Fibroblast of mammary gland (primary cell): ENCODE measurements at places on chromosomes 13 and 19.

- no peak for DNase-seq
Observed at GRCh38 chr19:30431591-30431990, 59.4 kb downstream of the ZNF536 start.

DNA sequence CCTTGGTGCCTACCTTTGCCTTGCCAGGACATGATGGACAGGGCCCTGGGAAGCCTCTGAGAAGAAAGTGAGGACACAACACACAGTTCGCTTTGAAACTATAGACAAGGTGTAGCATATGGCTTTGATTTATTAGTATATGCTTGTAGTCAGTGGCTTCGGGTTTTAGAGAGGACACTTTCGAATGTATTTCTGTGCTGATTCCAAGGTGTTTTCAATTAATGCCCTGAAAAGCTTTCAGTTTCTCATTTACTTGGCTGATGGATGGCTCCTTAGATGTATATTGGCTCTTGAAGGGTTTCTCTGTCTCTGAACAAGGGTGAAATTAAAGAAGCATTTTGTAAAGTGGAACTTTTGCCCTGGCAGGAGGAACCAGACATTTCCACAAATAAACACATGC lies 106.9 kb downstream of the POSTN start:
- no peak for DNase-seq

DNA sequence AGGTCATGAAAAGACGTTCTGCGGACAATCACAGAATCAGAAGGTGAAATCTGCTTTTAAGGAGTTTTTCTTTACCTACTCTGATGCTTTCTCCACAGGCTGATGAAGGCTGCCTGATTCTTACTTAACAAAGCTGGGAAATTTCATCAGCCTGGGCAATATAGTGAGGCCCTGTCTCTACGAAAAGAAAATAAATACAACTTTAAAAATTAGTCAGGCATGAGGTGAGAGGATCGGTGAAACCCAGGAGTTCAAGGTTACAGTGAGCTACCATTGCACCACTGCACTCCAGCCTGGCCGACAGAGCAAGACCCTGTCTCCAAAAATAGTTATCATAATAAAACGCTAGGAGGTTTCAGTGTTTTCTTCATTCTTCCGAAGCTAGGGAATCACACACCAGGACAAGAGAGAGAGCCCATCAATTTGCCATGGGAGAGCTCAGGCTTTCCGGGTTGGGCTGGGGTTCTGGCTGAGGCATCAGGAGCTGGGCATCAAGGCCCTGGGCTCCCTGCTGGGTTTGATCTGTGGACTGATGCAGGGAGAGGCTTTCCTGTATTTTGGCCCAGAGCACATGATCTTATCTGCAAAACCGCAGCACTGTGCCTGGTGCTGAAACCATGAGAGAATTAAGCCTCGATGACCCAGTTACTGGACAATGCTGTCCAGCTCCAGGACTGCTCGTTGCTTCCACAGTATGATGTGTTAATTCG lies 25.1 kb upstream of the CEBPG start:
- peak; percentile 63 for DNase-seq

- no peak for DNase-seq
Observed at GRCh38 chr13:20271441-20271840, 39.3 kb upstream of the GJB6 start.

DNA sequence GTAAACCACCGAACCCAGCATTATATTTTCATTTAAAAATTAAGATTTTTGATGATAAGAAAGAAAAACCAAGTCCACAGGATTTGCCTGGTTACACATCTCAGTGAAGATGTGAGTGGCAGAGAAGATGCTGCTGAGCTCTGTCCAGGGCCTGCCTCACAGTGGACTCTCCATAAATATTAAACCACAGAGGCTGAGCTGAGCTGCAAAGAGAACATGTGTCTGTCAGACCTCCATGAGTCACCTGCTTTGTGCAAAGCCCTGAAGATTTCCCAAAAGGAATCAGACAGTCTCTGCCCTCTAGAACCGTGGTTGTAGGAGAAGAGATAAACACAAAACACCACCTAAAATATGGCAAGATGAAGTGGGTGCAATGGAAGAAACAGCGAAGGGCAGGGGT lies 127.2 kb upstream of the TSC22D1 start:
- peak; percentile 85 for DNase-seq
